NCI-H1436 (cell line): ENCODE measurements at places on chromosomes 2 and 18.

DNA sequence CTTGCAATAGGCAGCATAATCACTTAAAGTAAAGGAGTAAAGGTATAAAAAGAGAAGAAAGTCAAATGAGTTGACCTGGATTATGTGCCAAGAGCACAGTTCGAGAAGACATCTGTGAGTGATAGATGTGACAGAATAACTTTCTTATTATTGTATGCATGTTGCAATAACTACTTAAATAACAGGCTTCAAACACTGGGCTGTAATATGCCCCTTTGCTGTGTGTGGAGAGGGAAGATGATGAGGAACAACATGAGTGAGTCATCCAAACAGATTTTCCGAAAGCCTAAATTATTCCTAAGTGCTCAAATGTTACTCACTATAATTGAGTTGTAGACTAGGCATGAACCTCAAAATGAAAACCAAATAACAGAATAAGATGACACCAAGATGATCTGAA lies 328.1 kb downstream of the EXOC6B start:
- no peak for DNase-seq

DNA sequence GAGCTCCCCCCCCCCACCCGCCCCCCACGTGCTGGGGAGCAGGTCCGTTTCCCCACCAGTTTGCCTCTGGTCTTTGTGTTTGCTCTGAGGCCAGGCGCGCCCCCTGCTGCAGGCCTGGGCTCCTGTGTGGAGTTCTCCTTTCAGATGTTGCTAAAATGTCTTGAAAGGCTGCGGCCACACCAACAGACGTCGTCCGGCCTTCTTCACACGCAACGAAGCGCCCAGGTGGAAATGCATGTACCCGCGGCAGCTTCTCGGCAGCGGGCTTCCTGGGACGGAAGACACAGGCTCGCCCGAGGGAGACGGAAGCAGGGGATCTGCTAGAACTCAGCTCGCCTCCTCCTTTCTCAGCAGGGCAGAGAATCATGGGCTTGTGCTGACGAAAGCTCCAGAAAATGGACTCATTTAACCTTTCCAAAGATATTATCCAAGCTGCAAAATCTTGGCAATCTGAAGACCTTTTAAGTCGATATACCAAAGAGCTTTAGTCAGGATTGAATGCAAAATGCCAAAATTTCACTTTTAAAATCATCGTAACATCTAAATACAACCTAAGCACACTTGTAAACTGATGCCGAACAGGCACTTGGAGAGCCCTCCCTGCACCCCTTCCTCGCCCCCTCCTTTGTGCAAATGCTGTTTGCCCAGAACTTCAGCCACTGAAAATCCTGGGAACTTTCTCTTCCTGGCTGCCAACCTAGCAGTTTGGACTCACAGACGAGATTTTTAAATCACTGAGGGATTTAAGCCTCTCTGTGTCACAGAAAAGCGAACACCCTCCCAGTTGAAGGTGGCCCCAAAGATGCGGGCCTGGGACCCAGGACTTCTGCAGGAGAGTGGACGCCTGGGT lies 125.5 kb upstream of the ZNF516 start:
- peak; percentile 69 for DNase-seq

- peak; percentile 47 for DNase-seq
These were observed 221.8 kb downstream of the INSIG2 start for GRCh38 chr2:118309946-118310680.

DNA sequence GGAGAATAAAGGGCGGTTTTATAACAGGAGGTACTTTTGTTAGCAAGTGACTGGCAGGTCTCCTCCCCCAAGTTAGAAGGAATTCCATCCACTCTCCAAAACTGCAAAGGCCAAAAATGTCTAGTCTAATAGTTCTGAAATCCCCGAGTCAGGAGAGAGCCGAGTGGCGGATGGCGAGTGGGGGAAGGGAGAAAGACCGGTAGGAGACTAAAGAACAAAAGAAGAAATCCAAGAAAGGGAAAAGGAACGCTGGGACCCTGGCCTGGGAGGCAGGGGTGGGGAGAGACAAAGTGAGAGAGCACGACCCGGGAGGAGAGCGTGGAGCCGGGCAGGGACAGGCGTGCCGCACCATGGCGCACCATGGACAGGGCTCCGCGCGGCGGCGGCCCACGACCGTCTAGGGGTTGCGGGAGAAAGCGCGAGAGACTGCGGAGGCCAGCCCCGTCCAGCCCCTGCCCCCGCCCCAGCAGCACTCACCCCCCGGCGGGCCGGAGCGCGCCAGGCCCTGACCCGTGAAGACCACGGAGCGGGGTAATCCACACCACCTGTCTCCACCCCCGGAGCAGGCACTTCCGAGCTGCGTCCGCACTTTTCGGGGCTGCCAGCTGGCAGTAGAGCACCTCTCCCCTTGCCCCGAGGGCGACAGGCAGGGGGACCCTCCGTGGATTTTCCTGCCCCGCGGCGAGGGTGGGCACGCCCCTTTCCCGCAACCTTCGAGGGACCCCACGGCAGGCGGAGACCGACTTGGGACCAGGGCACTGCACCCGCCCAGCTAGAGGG lies 1.6 kb downstream of the CDH2 start:
- no peak for DNase-seq

DNA sequence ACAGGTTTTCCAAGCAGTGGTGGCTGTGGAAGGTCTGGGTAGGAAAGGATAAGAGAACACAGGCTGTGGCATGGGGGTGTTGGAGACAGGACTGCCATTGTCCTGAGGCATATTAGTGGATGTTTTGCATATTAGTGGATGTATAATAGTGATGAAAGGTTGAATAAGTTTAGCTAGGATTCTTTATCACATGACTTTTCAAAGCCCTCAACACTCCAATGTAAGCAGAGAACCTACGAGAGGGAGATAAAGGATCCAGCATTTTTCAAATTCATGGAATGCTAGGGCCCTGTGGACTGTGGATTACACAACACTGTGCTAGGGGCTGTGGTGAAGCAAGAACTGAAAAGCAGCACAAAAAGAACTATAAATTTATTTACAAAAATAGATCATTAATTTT lies 63.2 kb downstream of the POLE4 start:
- no peak for DNase-seq

DNA sequence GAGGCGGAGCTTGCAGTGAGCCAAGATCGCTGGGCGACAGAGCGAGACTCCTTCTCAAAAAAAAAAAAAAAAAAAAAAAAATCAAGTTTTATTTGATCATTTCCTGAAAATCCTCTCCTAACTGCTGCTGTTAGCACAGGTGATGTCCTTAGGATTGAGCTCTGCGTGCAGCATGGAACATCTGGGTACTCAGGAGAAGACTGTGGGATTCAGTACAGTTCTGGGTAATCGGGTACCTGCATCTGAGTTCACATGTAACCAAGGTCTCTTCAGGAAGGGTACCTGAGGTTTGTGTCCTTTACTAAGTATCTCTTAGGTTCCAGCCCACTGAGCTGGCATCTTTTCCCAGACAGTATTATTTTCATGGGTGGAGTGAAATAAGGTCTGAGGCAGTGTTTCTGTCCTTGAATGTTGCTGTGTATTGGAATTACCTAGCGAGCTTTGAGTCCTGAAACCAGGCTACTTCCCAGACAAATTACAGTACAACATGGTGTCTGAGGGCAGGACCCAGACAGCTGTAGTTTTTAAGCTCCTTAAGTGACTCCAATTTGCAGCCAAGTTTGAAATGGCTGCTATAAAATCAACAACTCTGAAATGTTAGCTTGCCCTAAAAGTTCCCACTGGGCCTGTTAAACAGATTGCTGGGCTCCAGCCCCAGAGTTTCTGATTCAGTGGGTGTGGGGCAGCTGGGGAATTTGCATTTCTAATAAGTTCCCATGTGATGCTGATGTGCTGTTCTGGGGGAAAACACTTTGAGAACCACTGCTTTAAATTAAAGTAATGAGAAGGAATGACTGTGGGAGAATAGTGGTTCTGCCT lies 120.5 kb downstream of the PMAIP1 start:
- no peak for DNase-seq

DNA sequence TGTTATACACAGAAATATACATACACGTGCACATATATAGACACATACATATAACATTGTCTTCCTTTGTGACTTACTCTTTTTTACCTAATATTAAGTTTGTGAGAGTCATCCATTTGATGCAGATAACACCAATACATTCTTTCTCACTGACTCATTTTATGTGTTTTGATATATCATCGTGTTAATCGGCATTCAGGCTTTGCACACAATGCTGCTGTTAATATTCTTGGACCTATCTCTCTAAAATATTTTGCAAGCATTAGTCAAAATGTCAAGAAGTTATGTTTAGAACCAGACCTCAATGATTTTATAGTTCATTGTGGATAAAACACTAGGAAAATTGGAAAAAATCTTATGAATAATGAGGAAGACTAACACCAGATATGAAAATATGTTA lies 441.1 kb downstream of the LRATD1 start:
- no peak for DNase-seq

GRCh38 chr2:28802975-28803429 lies 7.6 kb upstream of the SPDYA start:
- no peak for DNase-seq

DNA sequence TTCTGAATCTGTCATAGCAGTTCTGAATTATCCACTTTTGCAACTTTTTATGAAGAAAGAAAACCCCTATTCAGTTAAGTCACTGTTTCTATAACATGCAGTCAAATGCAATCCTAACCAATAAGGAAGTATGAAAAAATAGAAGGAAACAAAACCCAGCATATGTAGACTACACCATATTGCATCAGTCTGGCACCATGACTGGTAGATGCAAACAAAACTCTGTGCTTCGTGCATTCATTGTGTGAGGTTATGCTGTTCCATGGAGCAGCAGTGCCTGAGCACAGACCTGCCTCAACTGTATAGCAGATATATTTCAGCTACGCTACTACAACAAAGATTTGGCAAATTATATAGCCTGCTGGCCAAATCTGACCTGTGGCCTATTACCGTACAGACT lies 325.5 kb downstream of the LRP1B start:
- DNase-seq: no peak

DNA sequence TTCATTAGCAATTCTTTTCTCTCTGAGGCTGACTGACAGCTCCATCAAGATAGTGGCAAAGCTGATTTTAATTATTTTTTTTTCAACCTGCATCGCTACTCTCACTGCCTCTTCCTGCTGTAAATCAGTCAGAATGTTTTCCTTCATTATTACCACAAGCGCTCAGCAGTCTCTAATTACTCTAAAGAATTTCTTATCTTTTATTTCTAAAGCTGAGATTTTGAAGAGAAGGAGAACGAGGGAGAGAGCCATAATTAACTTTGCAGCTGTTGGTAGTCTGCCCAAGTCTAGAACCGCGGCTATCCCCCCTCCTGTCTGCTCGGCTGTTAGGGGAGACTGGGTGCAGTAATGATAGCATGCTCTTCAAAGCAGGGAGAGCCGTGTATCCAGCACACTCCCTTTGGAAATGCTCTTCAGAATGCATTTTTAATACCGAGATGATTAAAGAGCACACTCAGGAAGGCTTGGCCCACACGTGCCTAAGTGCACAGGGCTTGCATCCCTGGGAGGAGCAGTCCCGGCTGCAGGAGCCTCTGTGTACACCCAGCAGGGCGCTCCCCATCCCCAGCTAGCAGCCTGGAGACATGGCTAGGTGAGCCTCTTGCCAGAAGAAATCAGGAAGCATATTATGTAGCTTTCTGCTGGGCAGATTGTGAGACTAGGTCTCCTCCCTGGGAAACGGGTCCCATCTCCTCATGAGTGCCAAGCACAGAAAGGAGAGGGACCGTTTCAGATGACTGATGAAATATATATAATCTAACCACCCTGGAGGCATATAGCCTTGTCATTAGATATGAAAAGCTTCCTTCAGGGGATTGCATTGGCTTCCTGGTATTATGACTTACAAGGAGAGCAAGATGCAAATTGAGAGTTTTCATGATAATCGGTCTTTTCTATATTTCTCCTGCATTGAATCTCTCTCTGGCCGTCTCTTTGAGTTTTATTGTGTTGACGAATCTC lies 555.2 kb downstream of the CMPK2 start:
- DNase-seq: peak; percentile 42

- no peak for DNase-seq
These were observed 375 bp downstream of the WNT10A start for GRCh38 chr2:218880859-218881594.

- no peak for DNase-seq
These were observed 59.6 kb upstream of the CREB1 start for GRCh38 chr2:207469943-207470729.

- DNase-seq: no peak
These were observed 184.3 kb upstream of the APCDD1 start for GRCh38 chr18:10270151-10270571.

GRCh38 chr2:180669016-180669415 lies 311.4 kb upstream of the UBE2E3 start:
- DNase-seq: peak; percentile 26
